ENCODE measurements at places on chromosomes 4 and X.

DNA sequence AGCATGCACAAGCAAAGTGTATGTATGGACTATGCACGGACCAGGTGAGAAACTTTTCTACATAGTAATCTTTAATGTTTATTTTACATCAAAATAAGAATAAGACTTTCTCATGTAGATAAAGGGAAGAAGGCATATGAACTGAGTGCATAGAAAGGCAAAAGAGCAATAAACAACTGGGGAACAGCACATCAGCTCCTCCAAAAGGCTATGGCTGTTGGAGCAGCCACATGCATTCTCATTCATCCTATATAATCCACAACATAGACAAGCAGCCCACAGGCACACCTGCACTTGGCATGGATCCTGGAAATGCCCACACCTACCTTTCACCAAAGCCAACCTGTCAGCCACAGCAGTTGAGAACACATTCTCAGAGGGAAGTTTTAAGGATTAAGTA, 586.9 kb upstream of the INTU start:
- DNase-seq, result no peak

DNA sequence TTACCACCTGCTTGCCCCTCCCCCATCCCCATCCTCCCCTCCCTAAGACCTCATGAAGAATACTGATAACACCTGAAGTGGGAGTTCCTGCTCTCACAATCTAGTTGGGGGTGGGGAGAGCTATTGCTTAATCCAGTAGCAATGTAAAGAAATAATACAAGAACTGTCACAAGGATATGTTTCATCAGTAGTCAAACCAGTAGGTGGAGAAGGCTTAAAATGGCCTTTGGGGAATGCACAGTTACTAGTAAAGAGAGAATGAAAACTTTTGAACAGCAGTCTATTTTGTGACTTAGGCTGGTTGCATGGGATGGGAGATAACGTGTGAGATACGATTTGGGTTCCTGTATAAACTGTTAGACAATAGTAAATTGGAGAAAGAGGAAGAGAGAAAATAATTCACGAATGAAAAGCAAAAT, 6.0 kb downstream of the GALNT7 start:
- DNase-seq, result no peak

- no peak for DNase-seq
Observed at GRCh38 chrX:132594129-132594528, 105.3 kb upstream of the MBNL3 start.

- DNase-seq, result no peak
Observed at GRCh38 chrX:81286608-81287007, 84.7 kb downstream of the SH3BGRL start.

GRCh38 chr4:43456383-43456782, 563.9 kb downstream of the GRXCR1 start:
- no peak for DNase-seq

DNA sequence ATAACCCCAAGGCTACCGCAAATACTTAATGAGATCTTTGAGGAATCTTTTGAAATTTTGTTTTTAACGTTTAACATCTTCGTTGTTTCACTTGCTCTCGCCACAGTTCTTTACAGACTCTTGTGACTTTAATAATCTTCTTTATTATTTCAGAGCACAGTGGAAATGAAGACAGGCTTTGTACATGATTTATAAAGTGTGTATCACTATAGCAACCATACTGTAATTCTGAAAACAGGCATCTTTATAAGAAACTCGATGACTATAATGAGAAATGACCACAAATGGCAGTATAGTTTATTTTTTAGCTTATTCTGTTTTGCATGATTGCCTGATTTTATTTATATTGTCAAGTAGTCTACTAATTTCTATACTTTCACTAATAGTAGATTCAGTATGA, 224.4 kb upstream of the GALNTL6 start:
- DNase-seq, result no peak

DNA sequence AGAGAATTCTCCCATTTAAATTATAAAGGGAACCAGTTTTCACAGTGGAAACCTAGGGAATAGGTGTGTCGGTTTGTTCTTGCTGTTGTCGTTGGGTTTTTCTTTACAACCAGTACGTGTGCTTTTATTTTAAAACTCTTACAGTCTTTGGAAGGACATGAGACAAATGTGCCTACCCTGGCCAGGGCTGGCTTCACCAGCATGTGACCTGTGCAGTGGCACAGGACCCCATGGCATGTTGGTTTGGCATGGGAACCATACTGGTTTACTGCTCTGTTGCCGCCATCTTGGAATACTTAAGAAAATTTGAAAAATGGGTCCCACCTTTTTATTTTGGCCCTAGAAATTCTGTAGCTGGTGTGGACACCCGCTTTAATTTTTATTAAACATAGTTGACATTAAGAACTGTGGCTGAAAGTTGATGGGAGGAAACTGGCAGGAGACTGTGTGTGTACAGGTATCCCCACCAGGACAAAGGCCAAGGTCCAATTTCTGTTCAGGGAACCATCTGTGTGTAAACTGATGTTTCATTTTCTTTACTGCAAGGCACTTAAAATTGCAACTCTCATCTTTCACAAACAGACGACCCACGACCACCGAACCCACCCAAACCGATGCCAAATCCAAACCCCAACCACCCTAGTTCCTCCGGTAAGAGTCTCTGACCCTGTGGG, 28.8 kb downstream of the CD99 start:
- DNase-seq, result no peak

DNA sequence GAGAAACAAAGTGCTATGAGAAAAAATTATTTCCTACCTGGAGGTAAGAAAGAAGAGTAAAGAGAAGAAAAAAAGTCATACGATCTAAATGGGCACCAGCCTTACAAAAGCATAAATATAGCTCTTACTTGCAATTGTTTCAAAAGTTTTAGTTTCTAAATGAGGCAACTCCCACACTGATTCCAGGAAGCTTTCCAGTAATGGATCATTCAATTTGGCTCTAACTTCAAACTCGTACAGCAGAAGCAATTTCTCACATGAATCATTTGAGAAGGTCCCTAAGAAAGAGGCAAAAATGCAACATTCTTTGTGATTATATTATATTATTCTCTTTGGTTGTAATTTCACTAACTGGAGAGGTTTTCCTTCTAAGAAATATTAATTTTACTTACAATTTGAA, 109.9 kb downstream of the DLG3 start:
- DNase-seq, result no peak

- peak; percentile 42 for DNase-seq
Observed at GRCh38 chrX:16946361-16946964, at the start of gene REPS2. REPS2 (plus strand) TSS chrX:16946658; CDS start chrX:16946862, 204 bp downstream.

GRCh38 chrX:106899841-106900240, 3.3 kb downstream of the RIPPLY1 start:
- DNase-seq, result no peak

DNA sequence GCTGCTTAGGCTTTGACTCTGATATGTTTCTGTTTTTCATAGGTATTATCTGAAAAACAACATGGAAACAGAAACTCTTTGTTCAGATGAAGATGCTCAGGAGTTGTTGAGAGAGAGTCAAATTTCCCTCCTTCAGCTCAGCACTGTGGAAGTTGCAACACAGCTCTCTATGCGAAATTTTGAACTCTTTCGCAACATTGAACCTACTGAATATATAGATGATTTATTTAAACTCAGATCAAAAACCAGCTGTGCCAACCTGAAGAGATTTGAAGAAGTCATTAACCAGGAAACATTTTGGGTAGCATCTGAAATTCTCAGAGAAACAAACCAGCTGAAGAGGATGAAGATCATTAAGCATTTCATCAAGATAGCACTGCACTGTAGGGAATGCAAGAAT, 238.6 kb downstream of the RAPGEF2 start:
- DNase-seq, result no peak

DNA sequence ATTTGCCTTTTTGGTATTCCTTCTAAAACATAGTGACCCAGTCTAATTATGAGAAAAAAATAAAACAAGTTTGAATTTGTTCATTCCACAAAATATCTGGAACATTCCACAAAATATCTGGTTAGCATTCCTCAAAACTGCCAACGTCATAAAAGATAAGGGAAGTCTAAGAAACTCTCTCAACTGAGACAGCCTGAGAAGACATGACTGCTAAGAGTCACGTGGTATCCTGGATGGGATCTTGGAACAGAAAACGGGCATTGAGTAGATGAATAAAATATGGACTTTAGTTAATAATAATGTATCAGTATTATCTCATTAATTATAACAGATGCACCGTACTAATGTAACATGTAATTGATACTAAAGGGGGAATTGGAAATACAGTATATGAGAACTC, 280.9 kb downstream of the ARAP2 start:
- DNase-seq, result no peak

GRCh38 chr4:147050356-147050765, 104.7 kb upstream of the TTC29 start:
- no peak for DNase-seq

GRCh38 chrX:101287402-101287801, 3.7 kb downstream of the TAF7L start:
- no peak for DNase-seq

DNA sequence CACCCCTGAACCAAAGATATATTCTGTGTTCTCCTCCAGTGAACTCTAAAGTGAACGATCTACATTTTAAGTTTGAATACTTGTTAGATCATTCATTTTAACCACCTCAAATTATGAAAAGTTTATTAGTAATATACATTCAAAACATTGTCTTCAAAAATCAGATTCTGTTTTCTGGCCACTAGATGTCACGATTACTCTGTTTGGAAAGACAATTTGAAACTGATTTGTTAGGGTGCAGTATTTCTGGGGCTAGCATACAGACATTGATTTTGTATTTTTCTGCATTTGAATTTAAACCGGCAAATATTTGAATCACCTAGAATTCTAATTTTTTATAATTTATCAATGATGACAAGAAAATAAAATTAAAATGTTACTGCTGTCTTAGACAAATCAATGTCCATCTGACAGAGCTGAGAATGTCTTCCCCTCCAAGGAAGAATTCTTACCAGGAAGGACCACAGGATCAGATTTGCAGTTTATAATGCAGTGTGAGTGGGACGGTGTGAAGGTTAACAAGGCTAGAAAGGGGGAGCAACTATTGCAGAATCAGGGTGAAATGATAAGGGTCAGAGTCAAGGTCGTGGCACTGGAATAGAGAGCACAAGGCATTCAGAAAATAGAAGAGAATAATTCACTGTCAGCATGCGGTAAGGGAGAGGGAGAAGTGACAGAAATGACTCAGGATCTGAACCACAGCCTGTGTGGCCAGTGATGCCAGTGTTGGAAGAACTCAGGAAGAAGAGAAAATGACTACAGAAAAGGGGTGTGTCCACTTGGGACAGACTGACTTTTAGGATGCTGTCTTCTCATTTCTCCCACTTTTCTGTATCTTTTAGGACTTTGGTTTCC, 91.6 kb downstream of the ANXA10 start:
- DNase-seq, result no peak

GRCh38 chrX:17425551-17425950, 50.6 kb downstream of the NHS start:
- no peak for DNase-seq

DNA sequence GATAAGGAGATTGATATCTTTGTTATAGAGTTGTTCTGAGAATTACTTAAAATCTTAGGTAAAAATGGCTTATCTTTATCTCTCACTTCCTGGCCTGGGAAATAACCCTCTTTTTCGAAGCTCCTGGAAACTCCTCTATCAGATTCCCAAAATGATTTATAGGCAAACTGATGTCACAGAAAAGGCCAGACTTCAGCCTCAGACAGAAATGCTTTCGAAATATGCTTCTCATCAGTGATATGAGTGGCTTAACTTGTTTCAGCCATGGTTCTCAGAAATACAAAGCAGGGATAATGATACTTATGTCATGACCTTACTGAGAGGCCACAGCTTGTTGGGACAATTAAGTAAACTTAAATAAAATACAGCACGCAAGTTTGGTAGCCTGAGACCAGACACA, 85.3 kb upstream of the HS3ST1 start:
- no peak for DNase-seq

- no peak for DNase-seq
Observed at GRCh38 chr4:38674258-38675144, 10.5 kb downstream of the KLF3 start.

DNA sequence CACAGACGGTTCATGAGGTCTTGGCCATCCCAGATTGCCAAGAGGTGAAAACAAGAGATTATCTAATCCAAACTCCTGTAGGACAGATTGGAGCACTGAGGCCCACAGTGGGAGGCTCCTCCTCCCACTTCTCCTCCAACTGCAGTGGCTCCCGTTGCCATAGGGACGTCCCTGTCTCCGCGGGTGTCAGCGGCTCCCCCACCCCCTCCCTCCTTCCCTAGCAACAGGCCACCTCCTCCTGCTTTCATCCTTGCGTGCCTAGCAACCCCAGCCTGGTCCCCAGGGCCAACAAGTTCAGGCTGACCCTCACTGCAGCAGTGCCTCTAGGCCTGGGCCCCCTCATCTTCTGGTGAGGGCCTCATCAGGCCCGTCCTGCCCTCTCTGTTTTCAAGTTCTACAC, 6.8 kb upstream of the IQSEC2 start:
- DNase-seq, result no peak

DNA sequence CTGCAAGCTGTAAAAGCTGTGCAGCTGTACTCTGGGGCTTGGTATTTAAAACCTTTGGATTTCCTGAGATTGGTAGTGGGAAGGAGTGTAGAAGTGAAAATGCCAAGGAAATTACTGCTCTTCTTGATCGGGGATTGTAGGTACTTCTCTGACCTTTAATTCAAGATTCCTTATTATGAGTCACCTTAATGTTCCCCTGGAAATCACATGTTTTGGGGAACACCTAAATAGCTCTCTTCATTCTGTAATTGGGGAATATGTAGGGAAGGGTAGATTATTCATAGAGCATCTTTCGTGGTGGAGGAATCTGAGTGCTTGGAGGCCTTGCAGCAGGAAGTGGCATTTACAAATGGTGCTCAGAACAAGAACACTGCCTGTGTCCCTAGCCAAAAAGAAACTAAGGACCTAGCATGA, 137.8 kb downstream of the UCHL1 start:
- no peak for DNase-seq

- DNase-seq, result no peak
Observed at GRCh38 chr4:2441393-2442174, 22.8 kb downstream of the CFAP99 start.

- DNase-seq, result no peak
Observed at GRCh38 chr4:138298431-138298830, 56.3 kb upstream of the SLC7A11 start.

DNA sequence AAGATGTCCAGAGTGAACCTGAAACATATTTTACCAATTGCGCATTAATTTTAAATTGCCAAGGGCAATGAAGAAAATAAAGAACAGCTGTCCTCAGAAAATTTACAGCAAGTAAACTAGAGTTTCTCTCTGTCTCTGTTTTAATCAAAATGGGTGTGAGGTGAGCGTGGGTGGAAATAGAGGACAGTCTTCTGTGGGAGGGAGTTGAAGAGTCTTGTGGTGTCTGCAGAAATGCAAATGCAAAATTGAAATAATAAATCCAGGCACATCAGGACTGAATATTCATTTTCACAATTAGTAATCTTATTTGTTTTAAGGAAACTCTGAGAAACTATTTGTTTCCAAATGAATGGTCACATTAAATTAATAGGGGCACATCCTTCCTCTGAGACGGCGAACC, 192.0 kb downstream of the ARHGAP10 start:
- DNase-seq, result no peak

GRCh38 chr4:175873707-175874106, 61.6 kb upstream of the GPM6A start:
- no peak for DNase-seq

All from stimulated activated CD4-positive, alpha-beta T cell treated with anti-CD3 and anti-CD28 coated beads, TNF-alpha, amount 100 ng/mL, for 1 hour (primary cell).